ENCODE measurements at places on chromosomes 2 and 18.

- no peak for DNase-seq
These were observed 981 bp downstream of the MRPL53 start for GRCh38 chr2:74471332-74472065.

DNA sequence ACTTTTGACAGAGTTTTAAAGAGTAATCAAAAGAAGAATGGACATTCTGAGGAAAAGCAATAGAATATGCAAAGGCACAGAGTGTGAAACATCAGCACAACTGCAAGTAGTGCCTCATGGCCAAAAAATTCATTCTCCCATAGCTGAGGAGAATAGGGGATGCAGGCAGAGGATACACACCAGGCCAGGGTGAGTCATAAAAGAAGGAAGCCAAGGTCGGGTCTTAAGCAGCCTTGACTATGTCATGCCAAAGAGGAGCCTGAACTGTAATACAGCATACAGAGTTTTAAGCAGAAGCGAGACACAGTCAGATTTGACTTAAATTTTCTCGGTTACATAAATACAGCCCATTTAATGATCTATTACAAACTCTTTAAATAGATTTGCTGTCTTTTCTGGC lies 165.0 kb downstream of the LNPK start:
- DNase-seq = no peak

- DNase-seq = no peak
These were observed 37.2 kb downstream of the CREG2 start for GRCh38 chr2:101349893-101350662.

DNA sequence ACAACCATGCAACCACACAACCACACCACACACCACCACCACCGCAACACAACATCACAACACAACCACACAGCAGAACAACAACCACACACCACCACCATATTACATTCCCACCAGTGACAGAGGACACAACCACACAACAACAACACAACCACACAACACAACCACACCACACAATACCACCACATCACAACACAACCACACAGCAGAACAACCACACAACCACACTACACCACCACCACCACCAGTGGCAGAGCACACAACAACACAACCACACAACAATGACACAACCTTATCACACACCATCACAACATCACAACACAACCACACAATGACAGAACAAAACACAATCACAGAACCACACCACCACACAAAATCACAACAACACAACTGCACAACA lies 313.0 kb upstream of the MYT1L start:
- no peak for DNase-seq

- DNase-seq = no peak
These were observed 197.5 kb upstream of the RAB6C start for GRCh38 chr2:129781749-129782632.

GRCh38 chr2:158620656-158621055 lies 163.9 kb downstream of the PKP4 start:
- no peak for DNase-seq

- no peak for DNase-seq
These were observed 21.6 kb upstream of the SLC35G4 start for GRCh38 chr18:11587846-11588245.
